ENCODE measurements at places on chromosomes 16 and 17.

DNA sequence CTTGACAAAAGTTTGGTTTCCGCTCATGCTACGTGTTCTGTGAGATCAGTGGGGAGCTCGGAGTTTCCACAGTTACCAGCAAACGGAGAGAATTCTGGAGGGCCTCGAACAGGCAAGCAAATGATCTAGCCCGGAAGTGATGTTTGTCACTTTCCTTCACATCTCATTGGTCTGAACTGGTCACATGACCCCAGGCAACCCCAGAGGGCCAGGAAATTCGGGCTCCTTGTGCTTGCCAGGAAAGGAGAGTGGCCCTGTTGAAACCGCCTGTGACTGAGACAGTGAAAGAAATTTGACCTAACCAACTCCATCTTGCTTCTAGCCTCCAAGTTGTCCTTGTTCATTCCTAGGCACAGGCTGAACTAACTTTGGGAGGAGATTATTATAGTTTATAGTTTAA, 23.0 kb downstream of the SPPL2C start:
- no peak for DNase-seq

- DNase-seq = no peak
Measured at GRCh38 chr17:4490109-4490591, 8.5 kb upstream of the SPNS2 start.

GRCh38 chr17:44221862-44222111, 2.3 kb upstream of the UBTF start:
- no peak for DNase-seq

DNA sequence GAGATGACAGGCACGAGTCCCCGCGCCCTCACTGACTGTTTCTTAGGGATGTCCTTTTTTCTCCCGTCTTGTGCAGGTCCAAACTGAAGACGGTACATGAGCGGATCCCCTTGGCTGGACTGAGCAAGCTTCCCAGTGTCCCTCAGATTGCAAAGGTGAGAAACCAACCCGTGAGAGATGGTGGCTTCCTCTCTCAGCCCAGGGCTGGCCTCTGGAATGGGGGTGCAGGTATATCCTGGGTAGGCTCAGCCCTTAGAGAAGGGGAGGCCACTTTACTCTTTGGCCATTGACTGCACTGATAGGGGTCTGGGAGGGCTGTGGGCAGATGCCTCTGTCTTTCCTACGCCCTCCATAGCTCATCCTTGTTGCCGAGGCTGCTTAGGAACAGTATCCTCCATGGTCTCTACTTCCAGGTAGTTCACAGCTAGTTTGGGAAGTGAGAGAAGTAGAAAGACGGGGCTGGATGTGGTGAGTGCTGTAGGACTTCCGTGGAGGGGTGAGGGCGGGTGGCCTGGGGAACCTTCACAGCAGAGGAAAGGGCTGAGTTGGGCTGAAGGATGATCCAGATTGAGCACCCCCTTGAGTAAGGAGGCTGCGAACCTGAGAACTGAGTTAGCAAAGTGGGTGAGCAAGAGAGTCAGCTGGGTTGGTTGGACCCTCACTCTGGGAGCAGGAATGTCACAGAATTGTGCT, 83.0 kb downstream of the OR1D5 start:
- DNase-seq = peak; percentile 94

GRCh38 chr17:64974750-64975317, 55.6 kb upstream of the LRRC37A3 start:
- DNase-seq = no peak
